ENCODE measurements at places on chromosomes 4 and X.

- no peak for DNase-seq
Measured at GRCh38 chr4:24625091-24625490, 40.7 kb upstream of the DHX15 start.

GRCh38 chr4:94459462-94460161, 7.9 kb downstream of the PDLIM5 start:
- DNase-seq = no peak

- no peak for DNase-seq
Measured at GRCh38 chr4:40685300-40685699, 55.6 kb upstream of the RBM47 start.

GRCh38 chrX:46710927-46711623, 47.8 kb downstream of the SLC9A7 start:
- DNase-seq = no peak

GRCh38 chrX:48945517-48946348, 11.7 kb downstream of the OTUD5 start:
- DNase-seq = peak; percentile 68

DNA sequence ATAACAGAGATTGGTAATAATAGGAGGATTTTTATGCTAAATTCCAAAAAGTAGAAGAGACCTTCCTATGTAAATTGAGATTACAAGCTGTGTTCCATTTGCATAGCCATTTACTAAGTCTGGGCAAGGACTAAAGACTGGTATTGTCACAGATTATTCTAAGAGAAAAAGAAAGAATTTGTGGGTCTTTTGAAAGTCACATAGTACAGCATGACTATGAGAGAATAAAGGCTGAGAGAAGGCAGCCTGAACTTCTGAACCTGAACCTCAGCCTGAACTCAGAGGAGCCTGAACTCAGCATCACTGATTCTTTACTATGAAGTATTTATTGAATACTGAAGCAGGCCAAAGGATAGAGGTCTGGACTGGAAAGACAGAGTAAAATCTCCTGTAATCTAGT, 297.5 kb downstream of the STPG2 start:
- DNase-seq = no peak

DNA sequence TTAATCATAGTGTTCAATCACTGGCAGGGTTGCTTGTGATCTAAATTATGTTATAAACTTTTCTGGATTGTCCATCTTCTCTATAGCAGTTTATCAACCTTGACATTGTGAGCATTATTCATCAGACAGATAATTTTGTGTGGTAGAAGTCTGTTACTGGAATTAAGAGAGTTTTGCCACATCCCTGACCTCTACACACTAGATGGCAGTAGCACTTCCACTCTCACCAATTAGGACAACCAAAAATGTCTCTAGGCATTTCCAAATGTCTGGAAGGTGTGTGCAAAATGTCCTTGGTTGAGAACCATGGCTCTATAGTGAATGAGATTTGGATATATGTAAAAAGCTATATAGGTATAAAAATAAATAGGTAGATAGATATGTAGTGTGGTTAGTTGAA, 324.1 kb upstream of the FAM47C start:
- DNase-seq = no peak

DNA sequence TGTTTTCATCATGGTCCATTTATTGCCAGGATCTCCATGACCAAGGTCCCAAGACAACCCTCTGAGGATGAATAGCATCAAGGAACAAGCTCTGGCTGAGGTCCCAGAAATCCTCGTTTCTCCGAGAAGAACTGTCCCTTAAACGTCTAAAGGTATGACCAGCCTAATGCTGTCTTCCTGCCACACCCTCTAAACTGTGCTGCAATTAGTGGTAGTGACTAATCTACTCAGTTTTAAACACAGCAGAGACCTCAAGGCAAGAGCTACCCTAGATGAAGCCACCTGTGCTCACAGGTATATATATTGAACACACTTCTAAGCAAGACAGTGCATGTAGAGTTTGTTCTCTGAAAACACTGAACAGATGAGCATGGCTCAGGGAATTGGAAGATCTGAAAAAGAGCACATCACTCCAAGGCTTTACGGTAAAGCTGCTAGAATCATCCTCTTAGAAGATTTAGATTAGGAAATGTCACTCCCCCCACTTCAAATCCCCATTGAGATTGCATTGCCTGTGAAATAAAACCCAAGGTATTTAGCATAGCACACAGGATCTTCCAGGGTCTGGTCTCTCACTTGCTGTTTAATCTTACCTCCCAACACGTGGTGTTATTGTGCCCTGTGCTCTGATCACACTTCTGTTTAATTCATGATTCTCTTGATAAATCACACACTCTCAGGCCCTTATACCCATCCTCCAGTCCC, 173.9 kb upstream of the VCX3A start:
- no peak for DNase-seq

DNA sequence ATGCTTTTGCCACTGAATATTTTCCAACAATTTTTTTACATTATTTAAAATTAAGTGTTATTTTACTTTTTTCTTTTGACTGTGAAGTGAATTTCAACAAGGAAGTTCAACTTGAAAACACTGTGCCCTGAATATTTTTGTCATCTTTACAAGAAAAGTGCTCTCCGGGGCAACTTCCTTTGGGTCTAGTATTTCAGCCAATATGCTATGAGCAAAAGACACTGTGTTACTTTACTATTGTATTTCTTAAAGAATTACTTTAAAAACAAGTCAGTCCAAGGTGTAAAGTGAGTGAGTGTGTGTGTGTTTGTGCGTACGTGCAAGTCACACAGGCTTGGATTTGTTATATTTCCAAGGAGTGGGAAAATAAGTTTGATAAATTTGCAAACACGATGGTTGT, 7.6 kb upstream of the USP53 start:
- DNase-seq = peak; percentile 58

- DNase-seq = no peak
Measured at GRCh38 chrX:44906041-44906440, 33.1 kb downstream of the KDM6A start.

DNA sequence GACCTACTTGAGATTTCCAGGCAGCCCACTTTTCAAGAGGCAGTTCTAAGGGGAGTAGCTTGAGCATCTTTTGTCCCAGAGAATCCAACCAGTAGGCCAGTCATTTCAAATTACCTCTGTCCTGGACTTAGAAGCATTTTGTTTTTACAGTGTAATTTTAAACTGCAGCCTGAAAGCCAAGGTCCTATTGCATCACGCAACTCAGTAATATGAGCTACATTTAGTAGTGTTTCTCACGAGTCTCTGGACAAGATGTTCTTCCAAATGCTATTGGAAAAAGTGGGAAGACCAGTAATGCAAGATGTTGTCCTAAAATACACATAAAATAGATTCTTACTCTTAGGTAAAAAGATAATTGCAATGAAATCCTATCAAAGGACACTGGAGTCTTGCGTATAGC, 182.5 kb upstream of the ARX start:
- no peak for DNase-seq

- peak; percentile 72 for DNase-seq
Measured at GRCh38 chr4:106809076-106809475, 227.0 kb downstream of the DKK2 start.

DNA sequence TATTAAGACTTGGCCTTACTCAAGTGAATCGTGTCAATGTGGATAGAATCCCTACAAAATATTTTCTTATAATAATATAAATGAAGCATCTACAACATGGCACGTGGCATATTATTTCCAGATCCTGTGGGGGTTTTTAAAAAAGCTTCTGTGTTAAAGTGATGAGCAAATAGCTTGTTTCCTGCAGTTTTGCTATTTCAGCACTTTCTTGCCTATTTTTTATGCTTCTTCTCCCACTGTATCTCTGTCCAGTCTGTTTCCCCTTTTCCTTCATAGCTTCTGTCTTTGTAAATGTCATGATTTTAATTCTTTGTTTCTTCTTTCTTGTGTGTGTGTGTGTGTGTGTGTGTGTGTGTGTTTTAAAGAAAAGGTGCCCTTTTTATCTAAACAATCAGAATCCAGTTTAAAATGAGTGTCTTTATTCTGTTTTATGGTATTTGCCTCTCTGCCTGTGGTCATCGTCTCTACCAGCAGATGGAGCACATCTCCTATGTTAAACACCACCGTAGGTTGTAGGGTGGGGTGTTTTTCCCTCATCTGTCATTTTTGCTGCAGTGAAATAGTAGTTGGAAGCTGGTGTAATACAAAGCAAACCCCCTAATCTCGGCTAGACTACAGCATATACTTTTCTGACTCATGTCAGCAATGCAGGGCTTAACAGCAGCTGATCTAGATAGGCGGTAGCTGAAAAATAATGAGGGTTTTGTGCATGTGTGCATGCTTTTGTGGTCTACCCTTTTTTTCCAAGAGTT, 33.1 kb downstream of the FTHL17 start:
- peak; percentile 56 for DNase-seq

DNA sequence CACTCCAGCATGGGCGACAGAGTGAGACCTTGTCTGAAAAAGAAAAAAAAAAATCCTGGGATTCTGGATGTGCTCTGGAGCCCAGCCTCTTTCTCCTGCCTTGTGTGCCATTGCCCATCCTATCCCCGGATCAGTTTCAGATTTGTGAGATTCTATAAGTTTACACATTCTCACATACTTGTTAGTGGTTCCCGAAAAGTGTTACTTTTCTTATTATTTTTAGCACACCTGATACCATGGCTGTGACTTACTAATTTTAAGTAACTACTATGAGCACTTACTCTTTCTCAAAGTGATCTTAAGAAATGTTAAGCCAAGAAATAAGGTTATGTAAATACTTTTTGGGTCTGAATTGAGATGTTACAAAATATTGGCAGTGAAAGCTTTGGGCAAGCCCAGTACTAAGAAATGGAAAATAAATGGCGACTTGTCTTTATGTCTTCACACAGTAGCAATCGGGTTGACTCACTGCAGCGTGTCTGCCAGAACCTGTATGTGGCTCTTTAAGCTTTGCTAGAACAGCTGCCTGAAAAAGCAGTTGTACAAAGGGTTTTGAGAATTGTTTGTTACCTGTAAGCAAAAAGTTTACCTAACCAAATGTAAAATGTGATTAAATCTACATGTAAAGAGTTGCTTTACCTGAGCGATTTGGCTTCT, 118.7 kb downstream of the KLHL8 start:
- no peak for DNase-seq

DNA sequence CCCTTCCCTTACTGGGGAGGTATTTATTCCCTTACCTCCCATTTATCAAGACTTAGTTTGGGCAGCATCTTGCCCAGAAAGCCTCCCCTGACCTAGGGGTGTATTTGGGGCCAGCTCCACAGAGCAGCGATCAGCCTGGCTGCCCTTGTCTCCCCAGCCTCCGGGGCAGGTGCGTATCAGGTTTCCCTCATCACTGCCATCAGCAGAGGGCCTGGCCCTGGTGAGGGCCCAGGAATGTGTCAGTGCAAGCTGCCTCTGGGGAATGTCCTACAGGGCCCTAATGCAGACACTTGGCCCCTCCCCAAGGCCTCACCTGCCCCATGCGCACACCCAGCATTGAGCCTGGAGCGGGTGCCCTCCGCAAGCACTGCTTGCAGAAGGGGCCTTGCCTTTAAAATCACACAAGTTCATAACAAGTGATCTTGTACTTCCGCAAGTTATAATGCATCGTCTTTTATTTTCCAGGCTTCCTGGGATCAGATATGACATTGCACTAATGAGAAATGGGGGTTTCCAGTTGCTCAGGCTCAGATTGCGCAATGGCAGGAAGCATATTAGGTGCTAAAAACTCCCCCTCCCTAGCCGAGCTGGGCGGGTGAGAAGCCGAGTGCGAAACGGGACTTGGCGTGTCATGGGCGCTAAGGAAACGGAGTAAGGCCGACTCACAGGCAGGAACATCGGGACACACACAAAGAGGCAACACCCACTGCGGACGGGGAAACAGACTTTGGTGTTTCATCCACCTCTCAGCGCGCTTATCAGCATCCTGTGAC, 25.4 kb upstream of the AFAP1 start:
- peak; percentile 69 for DNase-seq

GRCh38 chrX:17443556-17443955, 68.6 kb downstream of the NHS start:
- DNase-seq = no peak

GRCh38 chr4:88955580-88956380, 101.2 kb downstream of the FAM13A start:
- DNase-seq = no peak

DNA sequence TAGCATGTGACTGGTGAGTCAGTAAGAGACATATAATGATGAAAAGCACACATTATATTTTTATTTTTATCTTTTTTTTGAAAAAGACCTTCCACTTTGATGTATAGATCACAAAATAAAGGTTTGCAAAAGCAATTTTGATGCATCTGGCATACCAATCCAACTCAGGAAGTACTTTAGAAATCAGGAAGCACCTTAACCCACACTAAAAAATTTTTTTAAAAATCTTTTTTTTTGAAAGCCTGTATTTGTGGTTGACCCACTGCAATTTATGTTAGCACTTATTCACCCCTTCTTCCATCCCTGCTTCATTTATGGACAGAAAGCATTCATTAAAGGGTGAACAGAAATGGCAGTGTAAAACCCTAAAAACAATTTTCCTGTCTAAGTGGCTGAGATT, 16.6 kb downstream of the TMEM255A start:
- no peak for DNase-seq

- DNase-seq = no peak
Measured at GRCh38 chr4:140236654-140237169, 82.7 kb upstream of the MAML3 start.

GRCh38 chr4:186840222-186840701, 116.6 kb upstream of the FAT1 start:
- no peak for DNase-seq

DNA sequence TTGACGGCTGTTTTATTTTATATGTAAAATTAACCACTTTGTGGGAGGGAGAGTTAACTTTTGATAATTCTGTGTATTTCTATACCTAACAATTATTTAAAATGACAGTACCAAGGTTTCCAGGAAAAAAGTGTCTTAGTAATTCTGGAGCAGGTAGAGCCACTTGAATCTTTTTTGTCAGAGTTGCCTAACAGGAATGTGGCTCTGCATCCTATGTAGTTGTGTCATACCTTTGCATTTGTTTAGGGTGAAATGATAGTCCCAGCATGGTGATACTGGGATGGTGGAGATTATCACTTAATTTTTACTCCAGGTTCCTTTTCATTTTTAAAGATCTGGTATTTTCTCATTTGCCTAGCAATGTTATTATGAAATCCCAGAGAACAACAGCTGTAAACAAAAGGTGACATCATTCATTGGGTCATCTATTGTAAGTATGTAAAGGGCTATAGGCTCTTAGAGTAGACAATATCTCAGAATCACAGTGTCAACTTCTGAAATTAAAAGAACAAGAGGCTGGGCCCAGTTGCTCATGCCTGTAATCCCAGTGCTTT, 9.6 kb downstream of the SGMS2 start:
- no peak for DNase-seq
